ENCODE measurements at places on chromosomes 1 and 21.

- no peak for DNase-seq
Observed at GRCh38 chr21:45834821-45835293, 146.7 kb upstream of the COL6A1 start.

DNA sequence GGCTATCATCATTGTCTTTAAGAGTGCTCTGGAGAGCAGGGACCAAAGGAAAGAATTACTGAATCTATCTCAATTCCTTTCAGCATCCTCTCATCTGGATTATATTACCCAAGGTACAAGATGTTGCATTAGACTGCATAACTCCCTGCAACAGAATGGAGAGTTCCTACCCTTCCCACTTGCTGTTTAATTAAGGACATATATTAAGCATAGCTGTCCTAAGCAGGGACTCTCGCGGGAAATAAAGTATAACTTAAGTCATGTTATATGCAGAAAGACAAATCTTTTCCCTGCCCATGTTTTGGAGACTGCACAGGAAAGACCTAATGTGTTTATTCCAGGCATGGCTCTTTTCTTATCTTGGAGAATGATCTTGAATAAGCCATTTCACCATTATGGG lies 6.8 kb upstream of the JAM2 start:
- DNase-seq, result no peak

- no peak for DNase-seq
Observed at GRCh38 chr1:112298558-112298957, 97.5 kb upstream of the CTTNBP2NL start.

DNA sequence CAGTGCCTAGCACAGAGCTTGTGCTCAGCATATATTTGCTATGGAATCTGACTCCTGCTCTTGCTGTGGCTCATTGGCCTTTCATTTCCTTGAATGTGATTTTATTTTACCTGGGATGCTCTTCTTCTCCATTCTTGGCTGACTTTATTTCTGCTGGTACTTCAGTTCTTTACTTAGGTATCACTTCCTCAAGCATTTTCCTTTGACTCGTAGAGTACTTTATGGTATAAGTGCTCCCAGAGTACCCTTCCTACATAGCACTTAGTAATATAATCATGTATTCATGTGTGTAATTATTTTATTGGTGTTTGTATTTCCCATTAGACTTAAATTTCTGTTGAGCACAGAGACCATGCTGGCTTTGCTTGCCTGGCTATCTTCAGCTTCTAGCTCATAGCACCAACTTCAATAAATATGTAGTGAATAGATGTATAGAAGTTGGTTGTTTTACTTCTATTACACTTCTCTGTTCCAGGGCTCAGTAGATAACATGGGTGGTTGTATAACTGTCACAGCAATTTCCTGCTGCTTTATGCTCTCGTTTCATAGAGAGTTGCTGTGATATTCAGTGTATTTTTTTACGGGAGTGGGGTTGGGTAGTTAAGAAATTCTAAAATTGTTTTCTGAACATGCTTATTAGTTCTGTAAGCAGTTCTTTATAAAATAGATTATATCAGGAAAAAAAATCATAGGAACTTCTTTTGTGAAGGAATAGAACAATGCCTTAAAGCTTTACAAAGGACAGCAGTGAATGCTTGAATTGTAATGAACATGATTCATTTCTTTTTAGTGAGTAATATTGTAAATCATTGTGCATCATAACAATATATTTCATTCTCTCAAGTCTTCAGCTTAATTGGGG lies 112.2 kb downstream of the NEK7 start:
- DNase-seq, result no peak

GRCh38 chr1:26307363-26307781 lies 936 bp upstream of the UBXN11 start:
- DNase-seq, result no peak

DNA sequence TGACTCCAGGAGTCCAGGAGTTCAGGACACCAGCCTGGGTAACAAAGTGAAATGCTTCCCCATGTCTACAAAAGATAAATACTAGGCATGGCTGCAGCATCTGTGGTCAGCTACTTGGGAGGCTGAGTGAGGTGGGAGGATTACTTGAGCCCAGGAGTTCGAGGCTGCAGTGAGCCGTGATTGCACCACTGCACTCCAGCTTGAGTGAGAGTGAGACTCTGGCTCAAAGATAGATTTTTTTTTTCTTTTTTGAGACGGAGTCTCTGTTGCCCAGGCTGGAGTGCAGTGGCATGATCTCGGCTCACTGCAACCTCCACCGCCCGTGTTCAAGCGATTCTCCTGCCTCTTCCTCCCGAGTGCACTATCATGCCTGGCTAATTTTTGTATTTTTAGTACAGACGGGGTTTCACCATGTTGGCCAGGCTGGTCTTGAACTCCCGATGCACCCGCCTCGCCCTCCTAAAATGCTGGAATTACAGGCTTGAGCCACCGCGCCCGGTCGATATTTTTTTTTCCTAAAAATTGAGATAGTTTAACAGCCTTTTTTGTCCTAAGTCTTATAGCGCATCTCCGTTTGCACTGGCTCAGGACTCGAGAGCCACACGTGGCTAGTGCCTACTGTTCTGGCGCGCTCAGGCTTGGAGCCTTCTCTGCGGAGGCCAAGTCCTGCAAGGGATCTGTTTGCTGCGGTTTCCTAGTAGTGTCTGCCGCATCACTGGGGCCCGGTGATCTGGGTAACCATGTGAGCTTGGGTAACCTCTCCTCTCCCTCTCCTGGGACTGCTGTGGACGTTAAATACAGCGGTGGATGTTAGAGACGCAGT lies 1.0 kb upstream of the MFN2 start:
- DNase-seq, result no peak

GRCh38 chr1:183012301-183012994 lies 10.8 kb upstream of the LAMC1 start:
- no peak for DNase-seq

- DNase-seq, result no peak
Observed at GRCh38 chr1:201542309-201543035, 3.5 kb downstream of the NAV1 start.

DNA sequence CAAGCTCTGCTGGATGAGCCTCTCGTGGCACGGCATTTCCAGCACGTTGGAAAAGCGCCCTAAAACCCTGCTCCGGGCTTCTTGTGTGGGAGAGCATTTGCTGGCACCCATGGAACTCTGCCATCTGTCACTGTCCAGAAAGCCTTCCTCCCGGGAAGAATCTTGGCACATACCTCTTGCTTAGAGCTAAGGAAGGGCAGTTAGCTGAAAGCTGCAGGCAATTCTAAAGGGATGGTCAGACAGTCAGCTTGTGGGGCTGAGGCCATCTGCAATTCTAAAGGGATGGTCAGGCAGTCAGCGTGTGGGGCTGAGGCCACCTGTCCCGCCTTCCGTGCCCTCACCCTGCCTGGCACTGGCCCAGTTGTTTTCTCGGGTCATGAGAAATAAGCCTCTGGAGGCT lies 139.0 kb upstream of the TMEM51 start:
- peak; percentile 44 for DNase-seq

DNA sequence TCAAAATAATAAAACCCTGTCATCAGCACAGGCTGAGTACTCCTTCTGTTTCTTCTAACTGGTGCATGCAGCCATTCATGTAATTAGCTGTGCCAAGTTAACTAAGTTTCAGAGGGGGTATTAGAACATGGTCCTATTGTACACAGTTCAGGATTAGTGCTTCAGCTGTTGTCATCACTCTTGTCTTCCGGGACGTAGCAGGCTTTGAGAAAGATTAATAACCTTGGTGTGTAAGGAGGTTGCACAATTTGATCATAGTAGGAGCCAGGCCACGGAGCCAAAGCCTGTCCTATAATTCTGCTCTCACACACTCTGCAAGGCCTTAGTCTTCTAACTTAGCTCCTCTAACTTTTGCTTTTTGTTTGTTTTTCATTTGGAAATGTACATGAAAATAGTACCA lies 44.7 kb downstream of the PTGFRN start:
- DNase-seq, result no peak

DNA sequence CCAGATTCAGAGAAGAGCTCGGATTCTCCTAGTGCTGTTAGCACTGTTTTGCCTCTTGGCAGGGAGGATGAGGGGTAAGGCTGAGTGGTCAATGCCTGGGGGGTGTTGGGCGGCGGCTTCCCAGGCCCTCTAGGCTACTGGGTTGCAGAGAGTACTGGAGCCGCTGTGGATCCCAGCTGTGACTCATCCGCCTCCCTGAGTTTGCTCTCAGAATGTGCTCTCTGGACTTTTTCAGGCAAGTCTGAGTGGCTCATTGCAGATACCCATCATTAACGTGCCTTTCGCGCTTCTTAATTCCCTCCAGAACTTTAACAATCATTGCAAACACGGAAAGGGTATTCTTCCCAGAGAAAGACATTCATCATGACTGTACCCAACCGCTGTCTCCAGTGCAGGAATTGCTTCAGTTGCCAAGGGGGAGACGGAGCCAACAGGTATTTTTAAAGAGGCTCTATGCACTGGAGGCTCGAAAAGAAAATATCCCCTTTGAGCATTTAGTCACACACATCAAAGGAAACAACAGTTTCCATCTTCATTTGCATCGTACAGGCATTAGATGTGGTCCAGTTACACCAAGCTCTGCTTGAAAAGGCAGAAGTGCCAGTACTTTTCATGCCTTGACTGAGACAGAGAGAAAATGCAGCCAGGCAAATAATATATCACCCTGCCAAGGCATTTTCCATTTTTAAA lies 14.4 kb upstream of the CAMTA1 start:
- DNase-seq, result no peak

DNA sequence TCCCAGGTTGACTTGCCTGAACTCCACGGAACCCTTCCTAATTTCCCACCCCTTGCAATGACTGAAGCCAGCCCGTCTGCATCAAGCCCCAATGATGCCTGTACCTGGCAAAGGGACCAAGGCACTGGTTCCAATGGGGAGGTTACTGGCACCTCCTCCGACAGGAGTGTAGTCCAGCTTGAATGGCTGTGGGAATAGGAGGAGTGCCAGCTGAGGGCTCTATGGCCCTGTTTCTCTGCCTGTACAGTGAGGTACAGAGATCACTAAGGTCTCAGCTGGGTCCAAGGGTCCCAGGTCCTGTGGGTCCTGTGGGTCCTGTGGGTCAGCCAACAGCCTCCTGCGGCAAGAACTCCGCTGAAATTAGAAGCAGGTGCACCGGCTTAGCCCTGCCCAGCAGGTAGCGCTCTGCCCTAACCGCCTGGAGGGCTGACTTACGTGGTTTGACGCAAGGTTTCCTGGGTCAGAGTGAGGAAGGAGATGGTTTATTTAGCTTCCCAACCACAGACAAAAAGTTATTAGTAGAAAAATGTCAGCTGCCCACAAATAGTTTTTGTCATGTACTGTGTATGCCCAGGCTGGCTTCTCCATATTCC lies 9.9 kb upstream of the SPRR4 start:
- DNase-seq, result no peak

DNA sequence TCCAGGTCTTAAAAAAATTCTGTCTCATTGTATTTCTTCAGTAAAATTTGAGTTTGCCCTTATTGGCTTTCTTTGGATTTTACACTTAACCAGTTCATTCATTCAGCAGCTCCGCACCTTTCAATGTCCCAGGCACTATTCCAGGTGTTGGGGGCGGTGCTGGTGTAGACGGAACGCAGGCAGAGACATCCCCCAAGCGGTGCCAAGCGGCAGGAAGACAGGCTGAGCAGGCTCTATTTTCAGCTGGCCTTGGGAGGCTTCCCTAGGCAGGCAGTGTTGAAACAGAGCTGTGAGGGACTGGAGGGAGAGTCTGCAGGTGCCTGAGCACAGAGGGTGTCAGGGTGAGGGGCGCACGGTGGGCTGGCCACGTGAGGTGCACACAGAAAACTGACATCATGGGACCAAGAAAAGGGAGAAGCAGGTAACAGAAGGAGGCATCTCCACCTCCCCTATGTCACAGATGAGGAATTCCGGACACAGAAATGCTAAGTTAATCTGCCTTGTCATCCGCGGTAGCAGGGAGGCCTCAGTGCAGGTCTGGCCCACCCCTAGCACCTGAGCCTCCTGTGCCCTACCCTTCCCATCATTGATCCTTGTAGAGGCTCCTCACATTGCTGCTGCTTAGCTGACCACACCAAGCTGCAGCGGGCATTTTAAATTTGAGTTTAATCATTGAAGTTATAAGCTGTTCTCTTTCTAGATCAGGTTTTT lies 40.8 kb downstream of the SLC37A1 start:
- no peak for DNase-seq

- DNase-seq, result no peak
Observed at GRCh38 chr1:246875041-246876026, 56.4 kb downstream of the AHCTF1 start.

DNA sequence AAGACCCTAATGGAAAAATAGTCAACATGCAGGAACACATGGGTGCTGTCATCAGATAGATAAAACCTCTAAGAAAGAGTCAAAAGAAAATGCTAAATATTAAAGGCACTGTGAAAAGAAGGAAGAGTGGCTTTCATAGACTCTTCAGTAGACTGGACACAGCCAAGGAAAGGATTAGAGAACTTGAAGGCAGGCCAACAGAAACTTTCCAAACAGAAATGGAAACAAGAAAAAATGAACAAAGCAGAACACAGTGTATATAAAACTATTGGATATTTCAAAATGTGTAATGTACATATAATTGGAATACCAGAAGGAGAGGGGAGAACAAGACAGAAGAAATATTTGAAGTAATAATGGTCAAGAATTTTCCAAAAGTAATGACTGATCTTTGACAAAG lies 431.9 kb downstream of the MATN1 start:
- DNase-seq, result no peak

DNA sequence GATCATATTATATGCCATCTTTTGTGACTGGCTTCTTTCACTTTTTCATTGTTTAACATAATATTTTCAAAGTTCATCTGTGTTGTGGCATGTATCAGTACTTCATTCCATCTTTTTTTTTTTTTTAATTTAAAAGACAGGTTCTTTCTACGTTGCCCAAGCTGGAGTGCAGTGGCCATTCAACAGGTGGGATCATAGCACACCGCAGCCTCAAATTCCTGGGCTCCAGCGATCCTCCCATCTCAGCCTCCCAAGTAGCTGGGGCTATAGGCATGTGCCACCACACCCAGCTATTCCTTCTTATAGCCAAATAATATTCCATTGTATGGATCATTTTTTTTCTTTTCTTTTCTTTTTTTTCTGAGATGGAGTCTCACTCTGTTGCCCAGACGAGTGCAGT lies 34.6 kb upstream of the ZNF281 start:
- no peak for DNase-seq

DNA sequence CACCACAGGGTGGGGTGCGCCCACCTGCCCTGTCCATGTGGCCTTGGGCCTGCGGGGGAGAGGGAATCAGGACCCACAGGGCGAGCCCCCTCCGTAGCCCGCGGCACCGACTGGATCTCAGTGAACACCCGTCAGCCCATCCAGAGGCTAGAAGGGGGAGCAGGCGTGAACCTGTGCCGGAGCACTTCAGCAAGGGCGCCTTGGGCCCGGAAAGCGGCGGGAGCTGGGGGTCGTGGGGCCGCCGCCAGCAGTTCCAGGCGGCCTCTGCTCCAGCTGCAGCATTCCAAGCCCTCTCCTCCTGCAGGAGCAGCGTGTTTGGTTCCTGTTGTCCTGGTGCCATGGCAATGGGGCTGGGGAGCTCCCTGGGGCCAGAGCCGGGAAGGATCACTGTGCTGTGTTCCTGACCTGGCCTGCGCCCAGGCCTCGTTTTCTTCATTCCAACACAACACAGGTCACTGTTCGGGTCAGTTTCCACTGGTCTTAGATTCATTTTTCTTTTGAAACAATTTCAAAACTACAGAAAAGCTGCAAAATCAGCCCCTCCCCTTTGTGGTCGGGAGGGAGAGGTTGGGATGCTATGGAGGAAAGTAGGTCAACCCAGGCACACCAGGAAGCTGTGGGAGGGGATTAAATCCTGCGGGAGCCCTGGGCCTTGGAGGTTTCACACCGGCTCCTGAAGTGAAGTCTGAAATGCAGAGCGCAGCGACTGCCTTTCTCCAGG lies 18.8 kb downstream of the SLX9 start:
- DNase-seq, result peak; percentile 8
